ENCODE measurements at places on chromosomes 5 and 9.

DNA sequence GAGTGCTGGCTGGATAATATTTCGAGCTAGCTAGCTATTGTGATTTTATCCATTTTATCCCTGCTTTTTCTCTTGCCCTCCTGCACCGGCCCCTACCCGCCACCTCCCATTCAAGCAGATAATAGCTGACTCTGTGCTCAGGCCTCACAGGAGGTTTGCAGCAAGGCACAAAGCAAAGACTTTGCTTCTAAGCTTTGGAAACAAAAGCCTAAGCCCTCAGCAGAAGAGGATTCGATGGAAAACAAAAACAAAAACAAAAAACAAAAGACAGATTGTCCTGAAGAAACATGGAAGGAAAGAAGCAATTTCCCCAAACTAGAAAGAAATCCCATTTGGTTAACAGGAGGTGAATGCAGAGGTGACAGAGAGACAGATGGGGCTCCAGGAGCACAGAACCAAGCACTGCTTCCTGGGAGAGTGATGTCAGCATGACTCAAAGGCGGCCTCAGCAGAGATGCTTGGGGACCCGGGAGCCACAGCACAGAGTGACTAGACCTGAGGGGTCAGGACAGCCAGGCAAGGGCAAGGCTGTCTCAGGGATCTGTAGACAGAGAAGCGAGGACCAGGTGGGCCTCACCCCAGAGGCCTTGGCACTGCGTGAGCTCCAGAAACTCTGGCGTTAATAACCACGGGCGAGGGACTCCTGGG is 28.4 kb downstream of the MTX3 start:
- no peak for DNase-seq

GRCh38 chr5:167813389-167813788 is 478.1 kb upstream of the WWC1 start:
- no peak for DNase-seq

DNA sequence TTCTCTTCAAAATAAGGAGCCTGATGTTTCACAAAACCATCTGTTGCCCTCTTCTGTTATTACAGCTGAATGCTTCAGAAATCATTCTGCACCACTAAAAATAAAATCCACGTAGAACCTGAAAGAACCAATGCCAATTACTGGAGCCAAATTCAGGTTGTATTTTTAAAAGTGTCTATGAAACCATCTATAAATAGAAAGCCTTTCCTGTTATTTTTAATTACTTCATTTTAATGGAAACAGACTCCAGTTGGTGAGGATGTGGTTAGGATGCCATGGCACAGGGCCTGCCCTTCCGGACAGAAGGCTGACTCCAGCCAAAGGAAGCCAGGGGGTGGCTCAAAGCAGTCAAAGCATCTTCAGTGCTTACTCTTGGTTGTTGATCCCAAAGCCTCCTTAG is 119.8 kb downstream of the TENT4A start:
- DNase-seq, result no peak

DNA sequence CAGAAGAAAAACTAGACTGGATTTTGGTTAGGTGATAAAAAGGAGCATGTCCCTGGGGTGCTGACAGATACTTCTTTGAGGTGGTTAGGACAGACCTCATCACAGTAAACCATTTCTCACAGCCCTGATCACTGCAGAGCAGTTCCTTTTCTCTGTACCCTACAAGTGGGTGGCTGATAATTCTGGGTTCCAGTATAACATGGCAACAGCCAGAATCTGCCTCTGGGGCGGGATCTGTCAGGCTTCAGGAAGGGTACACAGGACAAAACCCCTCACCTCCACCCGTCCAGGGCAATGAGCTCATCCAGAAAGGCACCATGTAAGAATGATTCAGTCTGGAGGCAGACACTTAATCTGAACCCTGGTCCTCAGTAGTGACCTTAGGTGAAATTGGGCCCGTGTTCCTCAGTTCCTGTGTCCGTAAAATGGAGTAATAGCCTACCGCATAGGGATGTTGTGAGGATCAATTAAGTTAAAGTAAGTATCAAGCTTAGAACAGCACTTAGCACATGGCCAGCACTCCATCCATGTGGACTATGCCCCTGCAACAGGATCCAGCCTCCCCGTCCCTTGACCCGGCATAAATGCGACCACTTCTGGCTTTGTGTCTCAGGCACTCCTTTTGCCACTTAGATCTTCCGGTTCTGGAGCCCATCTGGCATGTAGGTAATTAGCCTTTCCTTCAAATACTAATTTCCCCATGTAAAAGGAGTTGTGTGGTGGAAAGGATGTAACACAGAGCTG is 129.2 kb downstream of the LHFPL2 start:
- DNase-seq, result no peak
